Right ventricle myocardium superior (tissue), 1 donor: ENCODE measurements at places on chromosomes 4 and X. TPM values are rescaled to one million over a fixed set of nuclear protein-coding genes. Genes with fewer than 3 reads are reported as not detected.

DNA sequence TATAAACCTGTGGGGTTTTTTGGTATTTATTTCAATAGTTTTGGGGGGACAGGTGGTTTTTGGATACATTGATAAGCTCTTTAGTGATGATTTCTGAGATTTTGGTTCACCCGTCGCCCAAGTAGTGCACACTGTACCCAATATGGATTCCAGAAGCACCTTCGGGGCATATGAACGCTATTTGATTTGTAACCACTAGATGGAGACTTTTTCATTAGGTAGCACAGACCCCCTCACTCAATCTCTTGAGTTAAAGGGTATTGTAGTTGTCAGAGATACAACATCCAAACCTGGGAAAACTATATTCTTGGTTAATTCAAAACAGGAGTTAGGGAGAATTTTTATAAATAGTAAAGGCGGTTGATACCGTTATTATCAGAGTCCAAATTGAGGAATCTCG lies 79.8 kb downstream of the SPANXN3 start:
- no peak for DNase-seq

XAGE1B gene
- not detected for total RNA-seq

DNA sequence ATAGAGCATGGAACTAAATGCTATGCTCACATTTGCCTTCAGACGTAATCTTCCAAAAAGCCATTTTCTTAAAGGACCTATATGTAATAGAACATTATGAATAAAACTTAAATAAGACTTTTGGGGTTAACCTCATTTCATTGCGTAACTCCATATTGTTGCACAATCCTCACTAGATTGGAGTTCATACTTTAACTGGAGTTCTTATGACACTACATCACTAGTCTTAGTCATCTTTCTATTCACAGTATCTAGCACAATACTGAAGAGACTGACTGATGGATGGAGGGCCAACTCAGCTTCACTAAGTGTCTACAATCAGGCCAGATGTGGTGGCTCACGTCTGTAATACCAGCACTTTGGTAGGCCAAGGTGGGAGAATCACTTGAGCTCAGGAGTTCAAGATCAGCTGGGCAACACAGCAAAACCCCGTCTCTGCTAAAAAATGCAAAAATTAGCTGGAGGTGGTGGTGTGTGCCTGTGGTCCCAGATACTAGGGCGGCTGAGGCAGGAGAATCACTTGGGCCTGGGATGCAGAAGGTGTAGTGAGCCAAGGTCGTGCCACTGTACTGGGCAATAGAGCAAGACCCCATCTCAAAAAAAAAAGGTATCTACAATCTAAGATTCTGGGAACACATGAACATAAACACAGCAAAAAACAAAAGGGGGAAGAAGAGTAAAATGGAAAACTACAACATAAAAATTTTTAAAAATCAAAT lies 80.8 kb upstream of the MAB21L2 start:
- DNase-seq = no peak

CFAP299 gene
- not detected for total RNA-seq

- DNase-seq = no peak
Observed at GRCh38 chr4:171719691-171720090, 93.5 kb upstream of the GALNTL6 start.

GRCh38 chr4:87529187-87529586 lies at the start of gene SPARCL1:
SPARCL1 (minus strand) TSS chr4:87529376; CDS start chr4:87499574, 29,802 bp downstream.
- peak; percentile 48 for DNase-seq

GRCh38 chrX:80485543-80485942 lies 65.3 kb downstream of the TENT5D start:
- DNase-seq = no peak

DNA sequence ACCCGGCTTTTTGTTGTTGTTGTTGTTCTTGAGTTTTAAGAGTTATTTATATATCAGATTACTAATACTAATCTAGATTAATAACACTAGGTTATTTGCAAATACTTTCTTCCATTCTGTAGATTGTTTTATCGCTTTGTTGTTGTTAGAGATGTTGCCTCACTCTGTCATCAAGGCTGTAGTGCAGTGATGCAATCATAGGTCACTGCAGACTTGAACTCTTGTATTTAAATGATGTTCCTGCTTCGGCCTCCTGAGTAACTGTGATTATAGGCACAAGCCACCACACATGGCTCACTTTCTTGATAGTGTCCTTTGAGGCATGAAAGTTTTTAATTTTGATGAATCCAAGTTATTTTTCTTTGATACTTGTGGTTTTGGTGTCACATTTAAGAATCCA lies 129.0 kb downstream of the VSIG4 start:
- no peak for DNase-seq

GRCh38 chr4:188195389-188195985 lies 56.2 kb downstream of the TRIML1 start:
- DNase-seq = no peak

DNA sequence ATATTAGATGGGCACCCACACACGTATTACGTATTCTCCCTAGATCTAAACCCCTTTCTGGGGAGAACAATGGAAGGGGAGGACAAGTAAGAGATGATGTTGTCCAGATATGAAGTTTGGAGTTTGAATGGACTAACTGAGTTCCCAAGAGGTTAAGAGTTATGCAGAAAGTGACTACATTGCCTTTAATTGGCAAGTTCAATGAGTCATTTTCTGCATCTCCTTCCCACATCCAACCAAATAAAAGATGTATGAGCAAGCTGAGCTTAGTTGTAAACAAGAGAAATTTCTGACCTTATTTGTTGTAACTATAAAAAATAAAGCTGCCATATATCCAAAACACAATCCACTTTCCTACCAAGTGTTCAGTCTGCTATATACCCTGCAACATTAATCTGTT lies 50.5 kb downstream of the TIGD2 start:
- DNase-seq = no peak

DNA sequence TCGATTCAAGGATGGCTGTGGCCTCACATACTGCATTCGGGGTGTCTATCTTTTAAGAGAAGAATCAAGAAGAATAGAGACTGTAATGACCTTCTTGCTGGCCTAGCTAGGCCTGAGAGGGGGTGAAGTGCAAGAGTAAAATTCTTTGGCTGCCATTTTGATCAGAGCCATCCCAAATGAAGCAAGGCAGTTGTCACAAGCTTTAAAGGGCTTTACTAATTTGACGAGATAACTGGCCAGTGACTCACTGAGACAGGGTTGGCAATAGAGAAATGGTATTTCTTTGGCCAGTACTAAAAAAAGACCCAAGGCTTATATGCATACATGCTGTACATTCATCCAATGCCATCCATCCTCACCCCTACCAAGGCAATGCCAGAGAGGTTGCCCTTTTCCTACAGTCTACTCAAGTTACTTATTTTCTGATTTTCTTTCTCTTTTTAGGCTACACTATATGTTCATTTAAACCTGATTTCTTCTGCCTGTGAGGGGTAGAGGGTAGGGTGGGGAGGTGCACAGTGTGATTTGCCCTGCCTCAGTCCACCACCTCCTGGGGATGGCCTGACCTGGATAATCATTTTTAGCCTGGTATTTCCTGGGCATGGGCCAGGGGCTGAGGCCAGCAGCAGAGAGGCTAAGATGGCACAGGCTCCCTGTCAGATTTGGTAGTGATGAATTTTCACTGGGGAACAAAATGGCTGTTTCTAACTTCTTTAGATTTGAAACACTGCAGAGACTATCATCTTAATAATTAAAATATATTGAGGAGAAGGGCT lies 32.2 kb downstream of the ATG4A start:
- DNase-seq = no peak

- no peak for DNase-seq
Observed at GRCh38 chr4:179894066-179894778, 2349.0 kb upstream of the TENM3 start.

- no peak for DNase-seq
Observed at GRCh38 chr4:87166296-87166854, 54.0 kb downstream of the KLHL8 start.
